ENCODE measurements at places on chromosomes 13 and 19. TPM values are rescaled to one million over a fixed set of nuclear protein-coding genes. Genes with fewer than 3 reads are reported as not detected.

- DNase-seq = no peak
These were observed 912 bp downstream of the GRK1 start for GRCh38 chr13:113667771-113668490.

DNA sequence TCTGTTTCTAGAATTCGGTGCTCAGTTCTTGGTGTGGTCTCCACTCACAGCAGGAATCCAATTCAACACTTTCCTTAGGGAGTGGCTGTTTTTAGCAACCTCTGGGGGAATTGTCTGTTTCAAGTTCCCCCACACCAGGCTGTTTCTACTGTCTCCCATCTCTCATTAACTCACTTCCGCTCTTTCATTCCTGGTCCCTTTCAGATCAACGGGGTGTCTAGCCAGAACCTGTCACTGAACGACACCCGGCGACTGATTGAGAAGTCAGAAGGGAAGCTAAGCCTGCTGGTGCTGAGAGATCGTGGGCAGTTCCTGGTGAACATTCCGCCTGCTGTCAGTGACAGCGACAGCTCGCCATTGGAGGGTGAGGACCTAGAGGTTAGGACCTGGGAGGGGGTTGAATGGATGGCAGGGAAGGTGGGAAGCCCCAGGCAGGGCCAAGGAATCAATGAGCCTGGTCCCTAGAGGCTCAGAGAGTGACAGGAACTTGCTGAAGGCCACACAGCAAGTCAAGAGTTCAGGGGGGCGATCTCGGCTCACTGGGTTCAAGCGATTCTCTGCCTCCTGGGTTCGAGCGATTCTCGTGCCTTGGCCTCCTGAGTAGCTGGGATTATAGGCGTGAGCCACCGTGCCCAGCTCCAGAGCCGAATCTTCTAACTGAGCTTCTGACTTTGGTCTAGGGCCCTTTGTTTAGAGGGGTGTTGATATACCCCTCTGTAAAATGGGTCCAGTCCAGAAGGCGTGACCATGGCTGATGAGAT is 25.5 kb downstream of the TJP3 start:
- no peak for DNase-seq

- no peak for DNase-seq
These were observed 9.5 kb upstream of the MBNL2 start for GRCh38 chr13:97212601-97213040.

GRCh38 chr13:20825477-20825875 is 51.7 kb upstream of the EEF1AKMT1 start:
- peak; percentile 23 for DNase-seq

Gene MCF2L
- total RNA-seq = 59.3 TPM

DNA sequence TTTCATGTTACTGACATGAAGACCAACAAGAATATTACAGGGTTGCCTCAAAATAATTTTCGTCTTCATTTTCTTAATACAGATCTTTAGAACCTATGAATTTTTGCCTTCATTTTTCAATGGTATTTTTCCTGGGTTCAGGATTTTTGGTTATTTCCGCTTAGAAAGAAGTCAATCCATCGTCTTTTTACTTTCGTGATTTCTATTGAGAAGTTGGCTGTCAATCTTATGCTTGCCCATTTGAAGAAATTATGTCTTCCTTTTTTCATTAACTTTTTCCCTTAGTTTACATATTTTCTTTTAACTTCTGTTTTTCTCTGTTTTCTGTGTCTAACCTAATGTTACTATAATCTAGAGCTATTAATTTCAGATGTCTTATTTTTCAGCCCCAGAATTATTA is 868.9 kb upstream of the SLC10A2 start:
- no peak for DNase-seq

DNA sequence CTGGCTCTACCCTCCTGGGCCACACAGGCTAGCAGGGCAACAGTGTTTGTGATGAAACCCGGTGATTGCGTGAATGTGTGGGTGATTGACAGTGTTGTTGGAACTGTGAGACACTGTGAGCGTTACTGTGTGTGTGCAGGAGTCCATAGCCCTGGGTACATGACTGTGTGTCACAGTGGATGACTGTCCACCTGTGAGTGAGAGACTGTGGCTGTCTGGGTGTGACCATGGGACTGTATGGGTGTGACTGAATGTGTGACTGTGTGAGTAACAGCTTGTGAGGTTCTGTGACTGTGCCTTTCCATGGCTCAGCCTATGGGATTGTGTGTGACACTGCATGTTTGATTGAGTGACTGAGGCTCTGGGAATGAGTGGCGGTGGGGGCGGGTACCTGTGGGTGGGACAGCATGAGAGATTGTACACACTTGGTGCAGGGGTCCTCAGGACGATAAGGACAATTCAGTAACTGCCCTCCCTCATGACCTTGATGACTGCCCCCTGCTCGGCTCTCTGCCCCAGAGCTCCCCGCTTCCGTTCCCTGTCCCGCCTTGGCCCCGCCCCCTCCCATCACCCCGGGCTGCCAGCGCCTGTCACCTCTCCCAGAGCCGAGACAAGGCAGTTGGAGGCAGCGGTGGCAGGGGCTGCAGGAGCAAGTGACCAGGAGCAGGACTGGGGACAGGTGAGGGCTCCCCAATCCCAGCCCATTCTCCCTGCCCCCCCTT is at the start of gene GIPR:
TSS of gene GIPR (plus strand) at position 602 of the 722 bp plus-strand sequence. CDS start 1,300 bp downstream, outside the sequence.
- DNase-seq = no peak

- no peak for DNase-seq
These were observed 69.6 kb downstream of the ZNF557 start for GRCh38 chr19:7139095-7139494.

- DNase-seq = no peak
These were observed 413 bp downstream of the N4BP2L2 start for GRCh38 chr13:32538143-32538620.

GRCh38 chr13:94713561-94714182 is 1.3 kb upstream of the SOX21 start:
- DNase-seq = no peak

Gene EID2B
- 10.5 TPM for total RNA-seq

DNA sequence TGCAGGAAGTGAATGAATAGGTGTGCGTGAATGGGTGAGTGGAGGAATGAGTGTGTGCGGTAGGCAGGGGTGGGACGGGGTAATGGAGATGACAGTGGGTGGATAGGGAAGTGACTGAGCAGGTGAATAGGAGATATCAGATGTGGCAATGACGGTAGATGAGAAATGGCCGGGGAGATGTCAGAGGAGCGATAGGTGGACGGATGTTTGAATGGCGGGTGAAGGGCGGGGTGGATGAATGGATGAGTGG is 1.5 kb downstream of the TTC9B start:
- DNase-seq = no peak

DNA sequence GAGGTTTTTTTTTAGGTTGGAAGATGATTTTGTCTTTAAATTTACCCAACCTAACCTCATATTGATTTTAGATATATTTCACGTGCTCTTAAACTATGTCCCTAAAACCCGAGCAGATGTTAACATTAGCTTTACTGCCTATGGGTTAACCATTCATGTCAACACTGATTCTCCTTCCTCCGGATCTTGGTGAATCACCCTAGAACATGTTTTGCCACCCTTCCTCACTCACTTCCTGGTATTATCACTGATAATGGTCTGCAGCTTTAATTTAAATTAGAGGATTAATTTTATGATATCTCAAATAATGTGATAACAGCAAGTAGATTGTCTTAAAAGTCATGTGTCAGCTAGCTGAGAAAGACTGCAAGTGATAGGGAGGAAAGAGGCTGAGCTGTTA is 31.9 kb downstream of the HTR2A start:
- no peak for DNase-seq

Gene ZNF626
- 19.1 TPM for total RNA-seq

DNA sequence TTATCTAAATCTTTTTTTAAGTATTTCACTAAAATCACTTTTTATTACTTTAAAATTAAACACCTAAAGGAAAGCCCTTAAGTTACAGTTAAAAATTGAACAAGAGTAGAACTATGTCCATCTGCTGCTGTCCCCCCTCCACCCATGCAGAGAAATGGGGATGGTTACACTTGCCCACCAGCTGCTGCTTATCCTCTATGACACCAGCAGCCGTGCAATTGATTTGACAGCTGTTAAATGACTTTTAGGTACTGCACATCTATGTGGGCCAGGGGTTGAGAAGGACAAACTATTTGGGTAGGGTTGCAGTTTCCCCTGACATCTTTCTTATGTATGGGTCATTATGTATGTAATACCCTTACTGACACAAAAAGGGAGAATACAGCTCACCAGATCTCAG is 77.2 kb downstream of the TBC1D4 start:
- DNase-seq = no peak

Gene CLIP3
- 53.4 TPM for total RNA-seq

Gene LILRA5
- total RNA-seq = 3.2 TPM

Gene ZNF154
- 18.9 TPM for total RNA-seq

Gene NAPSA
- total RNA-seq = 1.4 TPM

GRCh38 chr13:34675626-34676025 is 266.4 kb upstream of the NBEA start:
- no peak for DNase-seq
